ENCODE measurements at places on chromosomes 7 and 10.

GRCh38 chr7:135260930-135261721 is 27.5 kb downstream of the STRA8 start:
- no peak for DNase-seq

DNA sequence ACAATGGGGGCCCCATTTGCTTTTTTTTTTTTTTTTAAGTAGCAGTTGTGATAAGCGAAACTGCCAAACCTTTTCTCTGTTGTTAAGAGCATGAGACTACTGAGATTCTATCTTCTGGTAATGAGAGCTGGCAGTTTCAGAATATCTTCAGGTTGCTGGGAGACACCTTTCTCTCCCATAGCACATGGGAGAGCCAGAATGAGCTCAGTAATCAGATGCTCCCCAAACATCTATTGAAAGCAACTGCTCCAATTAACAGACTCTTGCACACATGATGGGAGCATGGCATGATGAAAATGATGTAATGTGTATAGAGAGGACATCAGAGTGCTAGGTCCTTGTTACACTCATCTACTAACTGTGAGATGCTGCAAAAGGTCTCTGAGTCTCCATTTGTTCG is 18.8 kb downstream of the MYO3A start:
- DNase-seq, result peak; percentile 92

DNA sequence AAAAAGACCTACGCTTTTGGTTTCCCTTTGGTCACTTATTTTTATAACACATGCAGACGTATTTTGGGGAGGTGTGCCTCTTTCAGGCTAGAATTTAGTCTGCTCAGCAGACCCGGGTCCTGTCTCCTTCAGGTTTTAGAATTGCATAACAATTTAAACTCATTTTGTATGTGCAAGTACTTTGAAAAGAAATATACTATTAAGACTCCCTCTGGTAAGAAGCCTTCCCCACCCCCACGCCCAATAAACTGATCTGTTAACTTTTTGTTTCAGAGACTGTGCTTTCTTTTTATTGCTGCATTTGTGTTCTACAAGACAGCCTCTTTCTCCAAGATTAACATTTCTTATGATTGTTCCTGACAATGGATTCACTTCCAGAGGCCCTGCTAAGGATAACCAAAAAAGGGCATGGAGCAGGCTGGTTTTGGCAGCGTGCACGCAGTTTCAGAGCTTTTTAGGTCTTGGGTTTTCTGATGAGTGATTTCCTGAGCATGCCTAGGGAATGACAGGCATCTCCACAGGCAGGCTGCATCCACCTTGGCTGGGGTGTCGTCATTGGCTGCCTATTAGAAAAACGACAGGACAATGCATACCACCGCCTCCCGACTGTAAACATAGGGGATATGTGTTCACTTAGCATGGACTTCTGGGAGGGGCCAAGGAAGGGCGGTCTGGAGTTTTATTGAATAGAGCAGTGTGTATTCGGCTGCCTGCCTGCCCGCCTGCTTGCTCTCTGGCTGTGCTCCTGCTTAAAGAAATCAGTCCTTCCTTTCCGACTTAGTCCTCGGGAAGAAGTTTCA is at the start of gene CALD1:
TSS of gene CALD1 (plus strand) at position 694 of the 800 bp plus-strand sequence. CDS start 88,100 bp downstream, outside the sequence.
- no peak for DNase-seq

DNA sequence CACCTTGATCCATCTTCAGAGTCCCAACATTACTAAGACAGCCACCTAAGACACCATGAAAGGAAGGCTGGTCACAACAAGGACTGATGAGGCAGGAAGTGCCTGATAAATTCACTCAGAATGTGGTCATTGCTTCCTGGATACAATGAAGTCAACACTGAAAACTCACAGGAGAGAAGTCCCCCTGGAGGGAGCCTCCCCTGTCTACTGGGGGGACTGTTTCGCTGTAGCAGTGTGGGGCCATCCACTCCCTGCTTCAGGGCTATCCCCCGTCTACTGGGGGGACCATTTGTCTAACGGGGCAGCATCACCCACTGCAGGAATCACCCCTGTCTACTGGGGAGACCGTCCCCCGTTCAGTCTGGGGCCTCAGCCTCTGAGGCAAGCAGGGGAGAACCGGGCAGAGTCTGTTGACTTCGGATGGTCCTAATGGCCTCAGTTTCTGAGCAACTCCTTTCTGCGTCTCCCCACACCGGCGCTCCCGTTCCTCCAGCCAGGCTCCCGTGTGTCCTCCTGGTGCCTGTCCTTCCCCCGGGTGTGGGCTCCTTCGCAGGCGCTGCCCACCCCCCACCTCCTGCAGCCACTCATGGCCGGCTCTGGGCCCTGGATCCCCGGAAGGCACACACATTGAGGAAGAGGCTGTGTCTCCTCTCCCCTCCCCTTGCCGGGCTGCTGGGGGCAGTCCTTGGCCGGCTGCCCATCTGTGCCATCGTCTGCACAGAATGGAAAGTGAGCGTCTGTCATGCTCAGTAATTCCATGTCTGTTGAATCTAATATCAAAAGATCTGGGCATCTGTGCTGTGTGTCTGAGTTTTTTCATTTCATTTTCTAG is 59.9 kb upstream of the DNAJB6 start:
- DNase-seq, result no peak

GRCh38 chr7:50562136-50562535 is 3.1 kb downstream of the DDC start:
- DNase-seq, result peak; percentile 24

DNA sequence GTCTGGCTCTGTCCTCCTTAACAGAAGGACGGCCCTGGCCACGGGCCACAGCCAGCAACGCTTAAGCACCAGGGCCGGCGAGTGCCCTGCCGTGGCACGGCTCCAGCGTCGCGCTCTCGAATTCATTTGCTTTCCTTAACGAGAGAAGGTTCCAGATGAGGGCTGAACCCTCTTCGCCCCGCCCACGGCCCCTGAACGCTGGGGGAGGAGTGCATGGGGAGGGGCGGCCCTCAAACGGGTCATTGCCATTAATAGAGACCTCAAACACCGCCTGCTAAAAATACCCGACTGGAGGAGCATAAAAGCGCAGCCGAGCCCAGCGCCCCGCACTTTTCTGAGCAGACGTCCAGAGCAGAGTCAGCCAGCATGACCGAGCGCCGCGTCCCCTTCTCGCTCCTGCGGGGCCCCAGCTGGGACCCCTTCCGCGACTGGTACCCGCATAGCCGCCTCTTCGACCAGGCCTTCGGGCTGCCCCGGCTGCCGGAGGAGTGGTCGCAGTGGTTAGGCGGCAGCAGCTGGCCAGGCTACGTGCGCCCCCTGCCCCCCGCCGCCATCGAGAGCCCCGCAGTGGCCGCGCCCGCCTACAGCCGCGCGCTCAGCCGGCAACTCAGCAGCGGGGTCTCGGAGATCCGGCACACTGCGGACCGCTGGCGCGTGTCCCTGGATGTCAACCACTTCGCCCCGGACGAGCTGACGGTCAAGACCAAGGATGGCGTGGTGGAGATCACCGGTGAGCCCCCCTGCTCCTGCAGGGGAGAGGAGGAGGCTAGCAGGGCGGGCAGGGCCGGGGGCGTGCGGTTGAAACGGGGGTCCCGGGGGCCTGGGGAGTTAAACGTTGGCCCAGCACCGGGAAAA is at the start of gene HSPB1:
TSS of gene HSPB1 (plus strand) at position 327 of the 855 bp plus-strand sequence. CDS start at position 367, 40 bp downstream.
- peak; percentile 81 for DNase-seq

DNA sequence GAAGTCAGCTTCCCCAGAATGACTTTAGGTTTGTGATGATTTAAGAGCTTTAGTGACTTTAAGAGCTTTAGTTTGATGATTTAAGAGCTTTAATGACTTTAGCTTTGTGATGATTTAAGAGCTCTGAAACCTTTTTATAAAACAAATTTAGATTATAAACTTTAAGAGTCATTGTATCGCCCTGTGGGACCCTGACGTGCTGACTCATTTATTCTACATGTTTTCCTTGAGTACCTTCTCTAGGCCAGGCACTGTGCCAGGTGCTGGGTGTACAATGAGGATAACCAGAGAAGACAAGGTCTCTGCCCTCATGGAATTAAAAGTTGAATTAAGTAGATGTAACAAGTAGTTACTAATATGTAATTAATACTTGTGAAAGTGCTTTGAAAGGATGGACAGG is 45.4 kb downstream of the CNNM1 start:
- DNase-seq, result no peak

DNA sequence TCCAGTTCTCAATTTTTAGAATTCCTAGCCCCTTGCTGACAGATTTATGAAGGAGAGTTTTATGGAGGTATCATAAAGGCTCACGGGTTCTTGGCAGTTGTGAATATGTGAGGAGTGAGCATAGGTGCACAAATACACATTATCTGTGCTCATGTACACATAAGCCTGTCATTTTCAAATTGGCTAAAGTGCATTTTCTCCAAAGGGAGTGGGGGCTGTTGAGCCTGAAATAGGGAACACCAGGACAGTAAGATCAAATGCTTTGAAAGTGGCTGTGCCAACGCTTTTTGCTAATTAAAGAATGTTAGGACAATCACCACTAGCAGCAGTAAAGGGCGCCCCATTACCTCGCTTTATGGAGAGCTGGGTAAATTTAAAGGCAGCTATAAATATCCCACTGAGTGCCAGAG is 8.3 kb upstream of the LRRC4 start:
- no peak for DNase-seq

DNA sequence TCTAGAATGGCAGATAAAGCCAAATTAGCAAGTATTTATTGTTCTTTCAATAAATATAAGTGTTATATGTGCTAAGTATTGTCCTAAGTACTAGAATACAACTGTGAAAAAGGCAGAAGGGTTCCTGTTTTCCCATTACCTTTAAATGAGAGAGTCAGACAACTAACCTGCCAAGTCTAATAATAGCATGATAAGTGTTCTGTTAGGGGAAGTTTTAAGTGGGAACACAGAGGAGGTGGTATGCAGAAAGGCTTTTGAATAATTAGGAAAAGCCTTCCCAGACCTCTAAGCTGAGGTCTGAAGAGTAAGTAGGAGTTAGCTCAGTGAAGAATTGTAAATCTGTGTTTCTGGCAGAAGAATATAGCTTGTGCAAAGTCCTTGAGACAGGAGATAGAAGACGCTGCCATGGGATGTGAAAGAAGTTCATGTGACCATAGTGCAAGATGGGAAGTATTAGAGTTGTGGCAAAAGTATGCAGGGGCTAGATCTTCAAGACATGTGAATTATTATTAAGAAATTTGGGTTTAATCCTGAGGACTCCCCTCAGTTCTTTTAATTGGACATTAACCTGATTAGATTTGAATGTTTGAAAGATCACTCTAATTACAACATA is 12.5 kb downstream of the SHOC2 start:
- no peak for DNase-seq

GRCh38 chr10:132347931-132348267 is 15.9 kb downstream of the LRRC27 start:
- no peak for DNase-seq

- no peak for DNase-seq
These were observed 335.9 kb downstream of the XPNPEP1 start for GRCh38 chr10:109587366-109587765.

GRCh38 chr7:102042016-102042656 is 224.7 kb downstream of the CUX1 start:
- DNase-seq, result no peak

- no peak for DNase-seq
These were observed 30.1 kb downstream of the LUC7L2 start for GRCh38 chr7:139389774-139390173.

- no peak for DNase-seq
These were observed 21.5 kb downstream of the NPVF start for GRCh38 chr7:25206765-25207164.

DNA sequence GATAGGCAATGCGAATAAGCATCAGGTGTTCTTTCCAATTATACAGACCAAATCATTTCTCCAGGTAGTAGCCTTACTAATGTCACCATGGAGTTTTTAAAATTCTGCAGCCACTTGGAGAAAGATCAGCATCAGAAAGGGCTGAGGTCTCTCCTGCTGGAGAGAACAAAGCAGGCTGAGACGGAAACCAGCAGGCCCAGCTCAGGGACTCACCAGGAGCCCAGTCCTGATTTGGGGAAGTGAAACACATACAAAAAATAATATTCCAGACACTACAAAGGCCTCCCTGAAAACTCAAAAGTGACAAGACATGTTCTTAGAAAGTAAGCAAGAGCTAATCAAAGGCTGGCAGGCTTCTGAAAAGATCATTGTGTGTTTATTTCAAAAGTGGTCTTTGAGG is 207.1 kb upstream of the GHITM start:
- no peak for DNase-seq

DNA sequence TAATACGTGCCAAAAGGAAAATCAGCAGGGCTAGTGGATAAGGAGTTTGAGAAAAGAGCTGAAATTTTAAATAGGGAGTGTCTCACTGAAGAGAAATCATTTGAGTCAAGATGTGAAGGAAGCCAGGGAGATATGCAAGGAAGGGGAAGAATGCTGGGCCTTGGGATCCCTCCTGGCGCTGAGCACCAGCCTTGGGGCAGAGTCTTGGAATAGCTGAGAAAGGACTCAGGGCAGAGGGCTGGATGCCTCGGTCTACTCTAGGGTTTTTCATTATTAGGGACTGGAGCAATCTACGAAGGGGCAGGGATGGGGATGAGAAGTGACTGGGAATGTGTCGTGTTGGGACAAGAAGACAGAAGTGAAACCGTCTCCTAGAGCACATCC is 484 bp downstream of the ZWINT start:
- DNase-seq, result no peak

GRCh38 chr10:119845656-119846055 is 27.0 kb downstream of the MCMBP start:
- DNase-seq, result no peak

DNA sequence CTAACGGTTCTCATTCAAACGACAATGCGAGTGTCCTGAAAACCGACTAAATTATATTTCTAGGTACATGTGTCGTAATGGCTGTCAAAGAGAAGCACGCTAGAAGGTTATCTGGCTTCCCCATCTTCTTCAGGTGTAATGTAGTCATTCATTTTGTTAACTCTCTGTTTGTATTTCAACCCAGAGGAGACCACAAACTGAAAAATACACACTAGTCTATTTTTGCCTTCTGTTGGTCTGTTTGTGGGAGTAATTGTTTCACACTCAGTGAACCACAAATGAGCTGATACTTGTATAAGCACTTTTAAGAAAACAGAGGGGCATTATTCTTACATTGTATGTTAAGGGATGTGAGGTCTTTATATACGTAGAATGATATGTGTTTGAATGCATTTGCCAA is 305.9 kb downstream of the GATA3 start:
- DNase-seq, result no peak

GRCh38 chr7:146129296-146129695 is 12.7 kb downstream of the CNTNAP2 start:
- peak; percentile 30 for DNase-seq

DNA sequence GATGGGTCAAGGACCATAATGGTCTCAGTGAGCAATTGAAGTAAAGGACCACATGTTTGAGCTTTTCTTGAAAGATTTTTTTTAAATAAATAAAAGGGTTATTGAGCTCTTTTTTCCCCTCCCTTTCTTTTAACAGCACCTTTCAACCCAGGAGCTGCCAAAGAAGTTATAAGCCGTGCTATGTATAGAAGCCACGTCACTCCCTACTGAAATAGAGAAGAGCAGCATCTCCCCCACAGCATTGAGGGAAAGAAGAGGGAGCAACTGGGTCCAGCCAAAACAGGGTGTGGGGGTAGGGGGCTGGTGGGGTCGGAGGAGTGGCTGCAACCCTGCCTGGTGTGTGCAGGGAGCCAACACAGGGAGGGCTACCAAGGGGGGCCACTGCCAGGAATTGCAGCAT is 227.2 kb downstream of the PLXNA4 start:
- no peak for DNase-seq

DNA sequence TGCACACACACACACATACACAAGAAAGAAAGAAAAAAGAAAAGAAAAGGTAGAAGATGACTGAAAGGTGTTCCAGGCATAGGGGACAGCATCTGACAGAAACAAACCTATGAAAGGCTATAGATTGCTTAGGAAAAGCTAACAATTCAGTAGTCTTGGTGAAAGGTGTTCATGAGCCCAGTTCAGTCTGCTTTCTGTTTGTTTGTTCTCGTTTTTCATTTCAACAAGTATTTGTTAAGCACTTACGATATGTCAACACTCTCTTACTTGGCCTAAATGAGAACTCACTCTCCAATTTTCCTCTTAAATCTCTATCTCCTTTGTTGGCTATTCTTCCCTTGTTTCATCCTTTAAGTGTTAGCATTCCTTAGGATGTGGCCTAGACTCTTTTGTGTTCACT is 133.2 kb downstream of the GRM8 start:
- no peak for DNase-seq

Data from NCI-H1436 (cell line).